NCI-H510A treated with DMSO at 0.1 percent for 48 hours (cell line): ENCODE measurements at places on chromosomes 7 and 10.

- no peak for DNase-seq
Measured at GRCh38 chr10:52853704-52854103, 81.1 kb upstream of the MBL2 start.

DNA sequence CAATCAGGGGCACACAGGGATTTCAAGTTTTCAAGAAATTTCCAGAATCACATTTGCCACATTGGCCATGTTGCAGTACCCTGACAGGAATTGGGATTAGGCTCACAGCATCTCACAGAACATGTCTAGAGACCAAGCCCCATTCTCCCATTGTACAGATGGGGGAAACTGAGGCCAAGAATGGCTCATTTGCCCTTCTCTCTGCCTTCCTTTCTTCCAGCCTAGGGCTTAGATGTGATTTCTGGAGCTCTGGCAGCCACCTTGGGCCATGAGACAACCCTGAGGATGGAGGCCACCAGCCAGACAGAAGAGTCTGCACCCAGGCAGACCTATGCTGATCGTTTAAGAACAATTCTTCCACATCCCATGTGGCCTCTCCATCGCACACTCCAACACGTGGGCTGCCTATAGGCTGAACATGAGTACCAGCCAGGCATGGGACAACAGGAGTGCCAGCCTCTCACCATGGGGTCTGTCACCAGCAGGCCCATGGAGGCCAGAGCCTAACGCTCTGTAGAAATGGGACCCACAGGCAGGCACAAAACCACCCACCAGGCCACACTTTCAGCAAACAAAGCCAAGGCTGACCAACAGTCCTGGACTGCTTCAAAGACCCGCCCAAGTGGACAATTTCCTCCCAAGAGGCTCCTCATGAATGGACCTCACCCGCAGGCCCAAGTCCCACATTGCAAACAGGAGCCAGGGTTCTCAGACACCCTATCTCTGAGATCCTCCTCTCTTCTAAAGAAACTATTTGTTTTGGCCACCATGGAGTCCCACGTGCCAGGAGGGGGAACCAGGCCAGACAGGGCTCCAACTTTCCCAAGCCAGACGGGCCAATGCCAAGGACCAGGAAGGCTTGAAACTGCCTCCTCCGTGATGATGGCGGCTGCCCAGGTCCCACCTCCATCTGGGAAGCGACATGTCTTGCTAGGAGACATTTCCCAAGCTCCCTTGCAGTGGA lies 20.7 kb downstream of the PDGFA start:
- DNase-seq: no peak

DNA sequence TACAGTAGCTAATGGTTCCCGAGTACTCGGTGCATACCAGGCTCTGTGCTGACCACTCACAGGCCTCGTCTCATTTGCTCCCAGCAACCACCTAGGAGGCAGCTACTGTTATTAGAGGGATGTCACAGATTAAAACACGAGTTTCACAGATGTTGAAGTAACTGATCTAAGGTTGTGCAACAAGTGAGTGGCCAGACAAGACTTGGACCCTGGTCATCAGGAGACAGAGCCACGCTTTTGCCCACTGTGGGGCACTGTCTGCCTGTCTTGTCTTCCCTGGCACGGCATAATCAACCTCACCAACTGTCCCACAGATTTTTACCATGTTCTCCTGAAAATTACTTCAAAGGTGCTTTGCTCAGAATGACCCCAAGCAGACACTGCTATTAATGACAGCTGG lies 111.6 kb upstream of the HABP2 start:
- DNase-seq: no peak

- no peak for DNase-seq
Measured at GRCh38 chr10:7513455-7513854, 102.6 kb upstream of the SFMBT2 start.

DNA sequence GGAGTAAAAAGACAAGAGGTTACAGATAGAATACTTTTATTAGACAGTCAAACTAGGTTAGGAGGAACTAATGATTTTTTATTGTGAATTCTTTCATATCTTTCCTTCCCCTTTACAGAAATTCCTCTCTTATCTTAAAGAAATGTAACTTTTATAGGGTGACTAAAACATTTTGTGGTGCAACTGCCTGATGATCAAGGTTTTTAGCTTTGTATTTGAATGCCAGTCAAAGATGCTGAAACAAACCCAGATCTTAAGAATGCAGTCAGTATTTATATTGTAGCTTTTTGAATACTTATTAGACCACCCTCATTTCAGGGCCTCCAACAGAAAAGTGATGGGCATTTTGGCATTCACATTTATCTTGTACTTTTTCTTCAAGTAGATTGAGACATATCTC lies 27.4 kb downstream of the TAX1BP1 start:
- DNase-seq: no peak

DNA sequence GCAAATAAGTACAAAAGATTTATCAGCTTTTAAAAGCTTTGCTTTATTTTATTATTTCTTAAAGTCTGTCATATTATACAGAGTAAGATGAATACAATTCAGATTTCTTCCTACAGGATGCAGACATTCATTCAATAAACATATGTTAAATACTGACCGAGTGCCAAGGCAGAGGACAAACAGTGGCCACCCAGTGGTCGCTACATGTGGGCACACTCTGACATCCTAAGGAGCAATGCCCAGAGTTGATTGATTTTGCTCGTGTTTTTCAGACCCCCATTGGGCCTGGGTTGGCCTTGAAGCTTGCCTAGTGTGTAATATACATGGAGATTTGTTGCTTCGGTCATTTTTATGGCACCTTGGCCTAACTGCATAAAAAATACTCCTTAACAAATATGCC lies 201.2 kb downstream of the CCDC3 start:
- DNase-seq: no peak

- DNase-seq: no peak
Measured at GRCh38 chr7:96181174-96181573, 140.7 kb downstream of the SLC25A13 start.

DNA sequence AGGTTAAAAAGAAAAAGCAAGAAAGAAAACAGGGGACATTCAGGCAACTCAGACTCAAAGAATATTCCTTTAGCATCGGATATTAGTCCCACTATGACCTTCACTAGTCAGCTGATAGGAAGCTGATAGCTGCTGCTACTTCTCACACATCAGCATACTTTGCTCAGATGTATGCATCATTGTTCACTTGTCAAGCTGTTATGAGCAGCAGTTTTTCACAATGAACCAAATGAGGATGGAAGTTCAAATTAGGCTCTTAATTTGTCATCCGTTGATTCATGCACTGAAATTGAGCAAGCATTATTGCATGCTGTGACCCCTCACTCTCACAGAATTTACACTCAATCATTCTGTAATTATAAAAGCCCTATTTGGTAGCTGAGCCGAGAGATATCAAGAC lies 257.7 kb downstream of the SNX13 start:
- no peak for DNase-seq

GRCh38 chr10:77358656-77359055 lies 279.0 kb downstream of the KCNMA1 start:
- DNase-seq: no peak

DNA sequence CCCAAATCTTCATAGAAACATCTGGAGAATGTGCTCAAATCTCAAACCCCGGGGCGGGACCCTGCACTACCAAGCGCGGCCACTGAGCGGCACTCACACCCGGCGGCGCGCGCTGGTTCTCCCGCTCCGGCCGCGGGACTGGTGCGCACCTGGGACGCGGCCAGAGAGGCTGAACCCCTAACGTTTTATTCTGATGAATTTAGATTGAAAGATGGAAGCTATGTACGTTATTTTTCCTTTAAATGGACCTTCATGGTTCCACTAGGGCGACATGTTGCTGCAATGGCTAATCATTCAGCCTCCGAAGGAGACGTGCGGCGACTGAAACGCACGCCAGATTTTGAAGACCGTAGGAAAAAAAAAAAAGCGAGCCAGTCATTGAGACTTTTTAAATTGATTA lies 107.0 kb upstream of the INSIG1 start:
- no peak for DNase-seq

GRCh38 chr7:133750287-133750686 lies 376.9 kb upstream of the LRGUK start:
- DNase-seq: no peak

DNA sequence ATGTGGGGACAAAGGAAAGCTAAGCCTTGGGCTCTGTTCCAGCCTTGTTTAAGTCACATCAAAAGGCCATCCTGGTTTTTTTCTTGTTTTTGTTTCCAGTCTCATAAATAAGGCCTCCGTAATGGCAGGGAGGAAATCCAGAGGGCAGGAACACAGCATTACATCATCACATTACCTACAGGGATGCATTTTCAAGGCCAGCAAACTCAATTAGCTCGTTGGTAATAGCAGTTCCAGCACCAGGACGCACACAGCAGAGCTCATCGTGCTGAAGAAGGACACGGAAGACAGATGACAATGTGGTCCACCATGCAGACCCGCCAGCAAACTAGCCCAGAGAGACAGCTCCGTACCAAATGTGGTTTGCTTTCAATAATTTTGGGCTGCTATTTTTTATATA lies 1209.2 kb downstream of the TYW1 start:
- no peak for DNase-seq

DNA sequence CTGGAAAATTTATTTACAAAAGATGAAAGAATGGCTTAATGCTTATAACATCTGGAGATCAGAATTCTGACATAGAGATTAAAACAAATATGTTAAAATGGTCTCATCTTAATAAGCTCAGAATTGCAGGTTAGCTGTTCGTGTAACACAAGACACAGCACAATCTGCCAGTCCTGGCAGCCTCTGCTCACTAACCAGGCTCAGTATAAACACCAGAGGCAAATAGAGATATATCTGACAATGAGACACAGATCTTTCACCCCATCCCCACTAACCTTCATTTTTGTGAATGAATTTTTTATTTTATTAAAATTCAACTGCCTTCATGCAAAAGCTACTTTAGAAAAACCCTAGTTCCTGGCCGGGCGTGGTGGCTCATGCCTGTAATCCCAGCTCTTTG lies 51.8 kb downstream of the RELN start:
- no peak for DNase-seq

GRCh38 chr10:110827410-110827809 lies 44.3 kb upstream of the PDCD4 start:
- DNase-seq: no peak

DNA sequence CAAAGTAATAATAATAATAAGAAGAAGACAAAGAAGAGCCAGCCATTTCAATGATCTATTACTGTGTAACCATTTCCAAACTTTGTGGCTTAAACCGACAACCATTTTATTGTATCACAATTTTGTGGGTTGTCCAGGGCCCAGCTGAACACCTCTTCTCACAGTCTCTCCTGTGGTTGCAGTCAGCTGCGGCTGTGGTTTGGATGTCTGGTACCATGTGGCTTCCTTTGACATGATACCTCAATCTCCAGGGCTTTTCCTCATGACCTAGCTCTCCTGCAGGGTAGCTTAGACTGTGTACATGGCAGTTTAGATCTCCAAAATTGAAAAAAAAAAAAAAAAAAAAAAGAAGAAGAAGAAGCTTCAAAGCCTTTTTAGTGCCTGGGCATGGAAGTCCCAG lies 72.6 kb upstream of the NFKB2 start:
- no peak for DNase-seq

DNA sequence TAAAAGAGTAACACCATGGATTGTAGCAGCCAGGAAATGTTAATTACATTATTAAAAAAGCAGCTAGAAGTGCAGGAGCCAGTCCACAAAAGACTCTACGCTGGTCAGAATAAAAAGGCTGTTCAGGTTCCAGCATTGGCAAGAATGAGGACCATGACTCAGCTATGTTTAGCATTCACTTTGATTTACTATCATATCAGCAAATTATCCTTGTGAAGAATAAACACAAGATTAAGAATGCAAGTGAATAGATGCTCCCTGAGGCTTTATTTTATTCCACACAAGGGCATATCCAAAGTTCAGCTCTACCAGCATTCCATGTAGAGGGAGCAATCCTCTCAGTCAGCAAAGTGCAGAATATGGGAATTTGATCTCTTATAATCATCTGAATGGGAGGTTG lies 13.6 kb downstream of the DGKB start:
- DNase-seq: no peak

- DNase-seq: no peak
Measured at GRCh38 chr10:9238041-9238440, 1183.6 kb downstream of the GATA3 start.

- DNase-seq: peak; percentile 10
Measured at GRCh38 chr7:141701489-141702046, 398 bp downstream of the DENND11 start.

DNA sequence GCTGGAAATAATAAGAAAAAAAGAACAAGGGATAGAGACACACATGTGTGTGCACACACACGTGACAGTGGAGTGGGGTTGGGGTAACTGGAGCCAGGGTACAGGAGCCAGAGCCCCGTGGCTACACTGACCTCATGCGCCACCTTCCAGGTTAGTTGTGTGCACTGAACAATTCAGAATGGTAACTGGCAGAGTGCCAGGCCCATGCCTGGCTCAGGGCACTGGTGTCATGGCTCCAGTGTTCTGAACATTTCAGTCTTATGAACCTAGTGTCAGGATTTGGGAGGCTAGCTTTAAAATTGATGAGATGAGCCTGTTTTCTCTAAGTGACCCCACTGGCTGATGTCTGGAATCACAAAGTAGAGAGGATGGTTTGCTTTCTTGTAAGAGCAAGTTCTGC lies 269.6 kb downstream of the SORCS3 start:
- no peak for DNase-seq

GRCh38 chr7:101547916-101548661 lies 81.0 kb downstream of the MYL10 start:
- no peak for DNase-seq

DNA sequence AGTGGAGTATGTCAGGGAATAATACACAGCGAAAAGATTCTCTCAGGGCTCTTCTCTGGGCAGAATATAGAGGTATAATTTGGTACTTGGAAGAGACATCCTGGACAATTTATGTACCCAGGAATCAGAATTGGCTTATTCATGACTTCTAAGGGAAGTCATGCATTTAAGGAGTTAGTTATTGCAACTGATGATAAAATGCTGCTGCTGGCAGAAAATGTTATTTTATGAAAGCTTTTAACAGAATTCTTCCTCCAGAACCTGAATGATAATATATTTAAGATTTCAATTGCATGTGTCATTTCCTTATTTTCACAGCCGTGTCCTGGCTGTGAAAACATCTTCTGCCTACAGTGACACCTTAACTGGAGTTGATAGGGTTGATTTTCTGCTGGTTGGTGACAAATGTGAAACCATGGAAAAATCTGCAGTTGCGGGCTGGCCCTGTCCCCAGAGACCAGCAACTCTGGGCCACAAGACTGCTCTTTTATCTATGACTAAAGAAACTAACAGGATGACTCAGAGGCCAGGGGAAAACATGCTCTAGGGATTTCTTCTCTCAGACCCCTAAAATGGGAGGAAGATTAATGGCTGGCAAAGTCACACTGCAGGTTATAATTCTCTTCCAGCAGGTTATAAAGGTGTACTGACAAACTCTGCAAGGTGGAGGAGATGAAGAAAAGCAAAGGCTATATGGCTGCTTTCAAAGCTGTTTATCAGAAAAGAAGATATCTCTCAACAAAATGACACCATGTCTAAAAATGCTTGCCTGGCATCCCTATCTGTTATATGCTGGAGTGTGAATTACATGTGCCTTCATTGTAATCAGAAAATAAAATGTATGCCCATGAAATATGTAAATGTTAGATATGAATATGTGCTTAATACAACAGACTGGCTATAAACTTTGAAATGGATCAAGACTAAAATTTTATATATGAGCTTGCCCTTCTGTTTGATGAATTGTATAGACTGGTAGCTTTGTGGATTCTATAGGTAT lies 12.1 kb upstream of the TRUB1 start:
- DNase-seq: no peak

GRCh38 chr10:600234-600633 lies 89.2 kb downstream of the DIP2C start:
- DNase-seq: no peak

GRCh38 chr7:31420948-31421347 lies 80.4 kb upstream of the NEUROD6 start:
- no peak for DNase-seq

GRCh38 chr7:78073609-78074382 lies 275.2 kb downstream of the PHTF2 start:
- peak; percentile 58 for DNase-seq
